ENCODE measurements at places on chromosomes 12 and 14.

DNA sequence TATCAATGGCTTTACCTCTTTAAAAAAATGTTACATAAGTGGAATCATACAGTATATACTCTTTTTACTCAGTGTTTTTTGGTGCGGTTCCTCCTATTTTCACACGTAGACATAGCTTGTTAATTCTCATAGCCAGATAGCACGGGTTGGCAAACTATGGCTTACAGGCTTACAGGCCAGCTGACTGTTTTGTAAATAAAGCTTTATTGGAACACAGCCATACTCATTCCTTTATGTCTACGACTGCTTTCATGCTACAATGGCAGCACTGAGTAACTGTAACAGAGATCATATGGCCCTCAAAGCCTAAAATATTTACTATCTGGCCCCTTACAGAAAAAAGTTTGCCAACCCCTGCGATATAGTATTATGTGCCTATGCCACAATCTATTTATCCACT, 5.8 kb upstream of the DAAM1 start:
- no peak for DNase-seq

- DNase-seq, result no peak
Observed at GRCh38 chr14:33207467-33208017, 268.9 kb downstream of the NPAS3 start.

GRCh38 chr12:66665435-66665985, 13.4 kb downstream of the GRIP1 start:
- no peak for DNase-seq

- DNase-seq, result no peak
Observed at GRCh38 chr12:76939701-76940100, 60.9 kb upstream of the CSRP2 start.

DNA sequence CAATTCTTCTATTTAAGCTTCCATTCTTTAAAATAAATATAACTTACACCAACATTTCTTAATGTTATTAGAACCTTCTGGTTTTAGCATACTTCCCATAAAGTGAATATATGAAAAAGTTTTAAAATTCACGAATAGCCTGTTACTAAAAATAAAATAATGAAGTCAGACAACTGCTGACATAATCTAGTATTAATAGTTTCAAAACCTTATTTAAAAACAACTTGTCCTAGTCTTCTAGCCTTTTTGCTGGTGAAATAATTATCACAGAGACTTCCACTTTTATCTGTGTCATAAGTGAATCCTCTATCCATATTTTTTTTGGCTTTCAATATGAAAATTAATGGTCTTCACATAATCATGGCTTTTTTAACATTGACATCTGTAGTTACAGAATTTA, 93.8 kb upstream of the MON2 start:
- no peak for DNase-seq

DNA sequence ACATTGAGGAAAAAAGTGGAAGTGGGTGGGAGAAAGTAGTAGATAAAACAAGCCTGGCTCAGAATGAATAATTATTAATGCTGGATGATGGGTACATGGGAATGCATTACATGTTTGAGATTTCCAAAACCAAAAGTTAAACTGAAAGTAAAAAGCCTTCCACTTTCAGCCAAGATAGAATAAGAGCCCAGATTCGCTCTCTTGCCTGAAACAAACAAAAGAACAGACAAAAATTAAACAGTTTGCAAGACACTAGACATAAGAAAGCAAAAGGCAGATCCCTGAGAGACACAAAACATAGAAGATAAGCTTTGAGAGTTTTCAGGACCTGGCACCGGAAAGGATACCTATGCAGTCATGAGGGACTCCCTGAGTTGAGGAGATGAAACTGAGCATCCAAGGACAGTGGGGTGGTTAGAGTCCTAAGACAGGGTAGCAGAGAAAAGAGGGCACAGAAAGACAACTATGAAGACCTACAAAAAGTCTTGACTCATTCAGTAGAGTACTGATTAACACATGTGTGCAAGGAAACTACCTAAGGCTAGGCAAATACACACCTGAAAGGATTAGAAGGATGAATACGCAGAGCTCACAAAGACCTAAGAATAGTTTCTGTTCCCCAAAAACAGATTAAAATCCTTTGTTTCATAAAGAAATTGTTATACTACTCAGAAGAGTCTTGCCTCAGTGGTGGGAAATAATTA, 54.1 kb downstream of the CEP83 start:
- no peak for DNase-seq

DNA sequence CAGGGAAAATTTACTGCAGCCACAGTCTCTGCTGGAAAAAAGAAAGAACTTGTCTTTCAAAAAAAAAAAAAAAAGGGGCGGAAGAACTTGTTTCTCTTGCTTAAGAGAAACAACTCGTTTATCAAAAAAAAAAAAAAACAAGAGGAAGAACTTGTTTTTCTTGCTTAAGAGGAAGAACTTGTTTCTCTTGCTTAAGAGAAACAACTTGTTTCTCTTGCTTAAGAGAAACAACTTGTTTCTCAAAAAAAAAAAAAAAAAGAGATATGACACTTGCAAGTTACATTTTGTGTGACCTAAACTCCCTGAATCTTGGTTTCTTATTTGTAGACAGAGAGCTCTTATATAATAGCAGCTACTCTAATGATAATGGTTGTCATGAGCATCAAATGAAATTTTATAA, 44.7 kb upstream of the USP15 start:
- no peak for DNase-seq

DNA sequence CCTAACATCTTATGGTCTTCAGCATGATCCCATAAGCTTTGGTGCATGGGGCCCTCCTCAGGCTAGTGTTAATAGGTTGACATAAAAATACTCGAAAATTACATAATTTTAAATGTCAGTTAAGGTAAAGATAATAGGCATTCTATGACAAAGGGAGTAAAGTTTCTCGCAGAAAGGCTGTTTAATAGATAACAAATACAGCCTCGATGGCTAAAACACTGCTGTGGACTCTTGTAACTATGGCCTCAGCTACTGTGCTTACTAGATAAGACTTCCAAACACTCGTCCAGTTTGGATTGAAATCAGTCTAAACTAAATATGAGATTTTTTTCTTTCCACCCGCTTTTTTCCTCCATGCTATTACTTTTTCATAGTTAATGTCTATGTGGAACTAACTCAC, 23.2 kb upstream of the MGST1 start:
- no peak for DNase-seq

DNA sequence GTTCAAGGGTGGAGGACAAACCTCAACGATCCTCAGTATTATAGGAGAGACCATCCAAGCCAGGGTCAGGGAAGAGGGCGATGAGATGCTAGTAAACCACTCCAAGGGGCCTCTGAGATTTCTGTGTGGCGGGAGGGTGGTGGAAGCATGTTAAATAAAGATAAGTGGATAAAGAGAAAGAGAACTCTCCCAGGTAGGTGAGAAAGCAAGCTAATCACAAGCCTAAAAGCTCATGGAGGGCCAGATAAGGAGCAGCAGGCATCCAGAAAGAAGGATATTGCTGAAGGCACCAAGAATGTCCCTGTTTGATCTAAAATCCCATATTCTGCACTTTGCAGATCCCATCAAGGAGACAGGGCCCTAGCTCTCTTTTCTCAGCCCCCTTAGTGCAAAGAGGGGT, 48.3 kb upstream of the PARP11 start:
- DNase-seq, result no peak

DNA sequence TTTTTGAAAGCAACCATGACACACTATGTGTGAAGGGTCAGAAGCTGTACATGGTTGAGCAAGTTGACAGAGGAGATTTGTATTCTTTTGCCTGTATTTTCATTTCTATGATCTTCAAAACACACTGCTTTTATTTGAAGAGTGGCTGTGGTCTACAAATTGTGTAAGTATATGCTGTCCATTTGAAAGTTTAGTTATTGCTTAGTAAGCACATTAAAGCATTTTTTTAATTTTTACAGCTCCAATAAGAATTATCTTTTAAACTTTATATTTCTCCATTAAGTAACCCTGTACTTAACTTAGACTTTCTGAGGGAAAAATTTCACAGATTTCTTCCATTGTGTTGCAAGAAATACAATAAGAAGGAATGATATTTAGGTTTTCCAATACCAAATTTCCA, 915.2 kb downstream of the SLC6A15 start:
- no peak for DNase-seq

DNA sequence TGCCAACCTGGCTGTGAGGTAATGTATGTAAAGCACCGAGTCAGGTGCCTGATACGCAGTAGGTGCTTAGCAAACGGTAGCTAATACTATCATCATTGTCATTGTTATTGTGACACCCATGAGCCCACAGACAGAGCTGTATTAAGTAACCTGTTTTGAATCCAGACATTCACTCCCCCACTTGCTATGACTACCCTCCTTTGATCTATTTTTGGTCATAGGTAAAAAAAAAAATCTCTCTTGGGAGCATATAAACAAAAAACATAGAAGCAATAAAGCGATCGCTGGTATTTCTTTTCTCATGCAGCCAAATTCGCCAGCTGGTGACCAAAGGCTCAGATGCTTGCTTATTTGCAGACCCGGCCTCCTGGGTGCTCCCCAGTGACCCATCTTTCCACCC, 330.2 kb downstream of the DPF3 start:
- no peak for DNase-seq

DNA sequence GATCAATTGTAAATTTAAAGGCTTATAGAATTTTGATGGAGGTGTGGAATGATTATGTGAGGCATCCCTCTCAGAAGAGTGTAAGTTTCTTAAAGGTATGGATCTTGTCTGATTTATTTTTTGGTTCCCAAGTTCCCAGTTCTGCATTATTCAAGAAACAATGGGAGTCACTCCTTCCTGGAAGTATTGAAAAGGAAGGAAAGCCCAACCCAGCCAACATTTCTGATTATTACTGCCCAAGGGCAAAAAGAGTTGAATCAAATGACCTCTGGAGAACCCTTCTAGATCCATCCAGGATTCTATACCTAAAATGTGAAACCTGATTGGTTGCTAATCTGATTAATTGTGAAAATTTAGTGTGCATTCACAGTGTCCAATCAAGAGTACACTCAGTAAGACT, 166.2 kb downstream of the ANO2 start:
- DNase-seq, result no peak

- no peak for DNase-seq
Observed at GRCh38 chr12:2877953-2878732, 1.1 kb downstream of the RHNO1 start.

GRCh38 chr12:92732716-92733115, 29.9 kb downstream of the PLEKHG7 start:
- no peak for DNase-seq

GRCh38 chr12:14635776-14636175, 60.6 kb downstream of the GUCY2C start:
- no peak for DNase-seq

- no peak for DNase-seq
Observed at GRCh38 chr12:68342966-68343365, 10.8 kb upstream of the MDM1 start.

DNA sequence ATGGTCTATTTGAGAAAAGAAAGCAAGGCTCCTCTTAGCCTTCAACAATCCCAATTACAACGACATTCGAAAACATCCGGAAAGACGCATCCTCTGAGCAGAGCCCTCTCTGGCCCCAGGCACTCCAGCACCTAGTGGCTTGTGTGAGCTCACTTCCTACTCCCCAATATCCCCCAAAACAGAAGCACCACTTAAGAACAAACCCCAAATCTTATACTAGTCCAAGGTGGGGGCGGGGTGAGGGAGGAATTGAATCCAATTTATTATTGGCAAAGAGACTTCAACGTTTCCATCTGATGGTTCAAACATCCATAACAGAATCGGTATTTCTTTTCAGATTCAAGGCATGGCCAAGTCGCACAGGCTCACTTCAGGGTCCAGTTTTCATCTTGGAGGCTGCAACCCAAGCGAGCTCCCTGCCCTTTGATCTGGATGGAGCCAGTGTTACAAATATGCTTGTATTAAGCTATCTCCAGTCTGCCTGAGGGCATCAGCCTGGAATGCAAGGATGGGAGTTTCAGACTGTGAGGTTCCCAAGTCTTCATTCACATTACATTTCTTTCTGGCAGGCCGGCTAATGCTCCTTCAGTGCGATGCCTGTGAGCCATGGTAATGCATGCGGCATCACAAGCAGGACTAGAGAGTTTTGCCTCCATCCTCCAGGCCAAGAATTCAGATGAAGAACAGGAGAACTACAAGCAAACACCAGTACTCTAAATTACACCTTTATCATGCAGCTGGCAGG, 132.5 kb upstream of the FOXN3 start:
- DNase-seq, result no peak

- DNase-seq, result no peak
Observed at GRCh38 chr12:112163471-112163991, 38.2 kb downstream of the TRAFD1 start.

GRCh38 chr14:72597252-72598233, 296.4 kb downstream of the DPF3 start:
- no peak for DNase-seq

DNA sequence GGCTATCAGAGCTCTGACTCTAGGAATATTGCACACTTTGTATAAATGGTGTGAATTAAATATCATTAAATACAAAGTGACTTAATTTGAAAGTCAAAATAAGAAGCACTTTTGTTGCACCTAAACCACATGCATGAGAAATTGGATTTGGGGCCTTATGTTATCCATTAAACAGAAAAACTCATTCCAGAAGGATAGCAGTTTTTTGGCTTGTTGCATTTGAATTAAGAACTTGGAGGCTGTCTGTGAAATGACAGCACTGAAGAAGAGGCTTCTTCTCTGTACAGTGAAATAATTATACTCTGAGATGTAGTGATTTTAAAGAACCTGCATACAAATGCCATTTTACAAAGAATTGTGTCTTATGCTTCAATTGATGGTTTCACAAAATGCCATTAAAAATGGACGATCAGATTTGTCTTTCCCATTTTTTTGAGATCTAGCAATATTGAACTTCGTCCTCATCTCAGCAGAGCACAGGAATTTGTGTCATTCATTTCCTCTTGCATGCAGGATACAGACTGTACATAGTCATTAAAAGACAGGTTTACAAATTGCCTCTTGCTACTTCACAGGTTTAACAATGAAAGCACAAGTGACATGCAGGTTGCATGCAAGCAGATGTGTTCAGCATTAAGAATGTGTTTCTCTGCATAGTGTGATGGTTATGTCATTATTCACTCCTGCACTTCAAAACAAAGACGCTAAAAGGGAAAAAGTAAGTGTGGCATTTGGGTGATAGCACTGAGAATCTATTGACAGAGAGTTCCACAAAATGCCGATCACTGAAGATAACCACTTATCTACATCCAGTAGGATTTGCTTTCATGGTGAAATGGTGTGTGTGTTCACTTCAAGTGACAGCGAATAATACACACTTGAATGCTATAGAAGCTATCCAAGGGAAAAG, 35.9 kb upstream of the PYGL start:
- no peak for DNase-seq

- no peak for DNase-seq
Observed at GRCh38 chr12:29486972-29487371, 10.5 kb downstream of the OVCH1 start.

GRCh38 chr14:48125654-48126053, 450.2 kb upstream of the MDGA2 start:
- DNase-seq, result no peak

- no peak for DNase-seq
Observed at GRCh38 chr14:68941820-68942219, 37.3 kb downstream of the ACTN1 start.

- no peak for DNase-seq
Observed at GRCh38 chr12:104605685-104606084, 148.9 kb downstream of the CHST11 start.
